AG20443 (cell line): ENCODE measurements at places on chromosomes 5 and 9.
A peak's percentile ranks its signal among the peaks of the same experiment; 100 is the strongest.

GRCh38 chr9:137330689-137331088 is 28.6 kb upstream of the NRARP start:
- DNase-seq = no peak

- DNase-seq = no peak
Observed at GRCh38 chr9:14170973-14171596, 142.9 kb downstream of the NFIB start.

DNA sequence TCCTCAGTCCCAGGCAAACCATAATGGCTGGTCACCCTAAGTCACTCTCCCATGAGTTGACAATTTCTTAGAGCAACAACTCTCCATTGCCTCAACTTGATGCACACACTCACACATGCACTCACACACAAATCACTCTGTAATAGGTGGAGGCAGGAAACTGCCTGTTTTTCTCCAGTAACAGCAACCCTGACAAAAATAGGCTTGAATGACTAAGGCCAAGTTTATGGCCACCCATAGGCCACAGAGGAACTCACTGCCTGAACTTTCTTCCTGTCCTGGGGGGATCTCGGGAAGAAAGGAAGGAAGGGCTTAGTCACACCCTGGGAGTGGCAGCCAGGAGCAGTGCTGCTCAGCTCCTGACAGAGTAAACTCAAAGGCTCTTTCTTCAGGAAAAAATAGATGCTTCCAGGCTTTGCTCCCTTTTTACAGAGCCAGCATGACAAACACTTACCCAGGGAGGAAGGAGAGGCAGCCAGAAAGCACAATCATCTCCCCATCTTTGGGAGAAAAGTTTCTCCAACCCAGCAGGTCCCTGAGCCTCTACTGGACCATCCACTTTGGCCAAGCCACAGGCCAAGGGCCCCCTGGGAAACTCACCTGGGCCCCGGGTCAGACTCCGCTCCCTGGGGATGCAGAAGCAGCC is 368 bp downstream of the SH3TC2 start:
- DNase-seq = peak; percentile 87

DNA sequence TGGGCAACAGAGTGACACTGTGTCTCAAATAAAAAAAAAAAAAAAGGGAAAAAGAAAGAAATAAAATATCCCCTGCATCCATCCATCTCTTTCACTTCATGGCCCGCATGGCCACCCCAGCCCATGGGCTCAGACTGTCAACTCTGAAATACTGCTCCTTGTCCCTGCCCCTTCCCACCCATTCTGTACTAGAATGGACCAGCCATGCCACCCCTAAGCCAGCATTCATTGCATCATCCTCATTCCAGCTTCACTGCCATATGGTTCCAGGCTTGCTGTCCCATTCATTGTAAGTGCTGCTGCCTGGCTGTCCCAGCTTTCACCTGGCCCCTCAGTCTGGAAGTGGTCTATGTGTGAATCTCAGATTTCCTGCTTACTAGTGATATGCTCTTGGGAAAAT is 46.2 kb downstream of the SPRY4 start:
- DNase-seq = no peak

DNA sequence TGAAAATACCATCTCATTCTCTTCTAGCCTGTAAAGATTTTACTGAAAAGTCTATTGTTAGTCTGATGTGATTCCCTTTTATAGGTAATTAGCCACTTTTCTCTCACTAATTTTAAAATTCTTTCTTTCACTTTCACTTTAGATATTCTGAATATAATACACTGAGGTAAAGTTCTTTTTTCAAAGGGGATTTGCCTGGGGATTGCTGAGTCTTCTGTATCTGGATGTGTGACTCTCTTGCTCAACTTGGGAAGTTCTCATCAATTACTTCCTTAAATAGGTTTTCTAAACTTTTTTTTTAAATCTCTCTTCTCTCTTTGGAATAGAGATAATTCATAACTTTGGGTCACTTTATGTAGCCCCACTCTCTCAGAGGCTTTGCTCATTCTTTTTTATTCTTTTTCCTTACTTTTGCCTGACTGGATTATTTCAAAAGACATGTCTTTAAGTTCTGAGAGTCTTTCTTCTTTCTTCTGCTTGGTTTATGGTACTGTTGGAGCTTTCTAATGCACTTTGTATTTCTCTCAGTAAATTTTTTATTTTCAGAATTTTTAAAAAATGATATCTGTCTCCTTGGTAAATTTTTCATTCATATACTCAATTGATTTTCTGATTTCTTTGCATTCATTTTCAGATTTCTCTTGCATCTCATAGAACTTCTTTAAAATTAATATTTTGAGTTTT is 55.9 kb upstream of the IL12B start:
- DNase-seq = no peak

DNA sequence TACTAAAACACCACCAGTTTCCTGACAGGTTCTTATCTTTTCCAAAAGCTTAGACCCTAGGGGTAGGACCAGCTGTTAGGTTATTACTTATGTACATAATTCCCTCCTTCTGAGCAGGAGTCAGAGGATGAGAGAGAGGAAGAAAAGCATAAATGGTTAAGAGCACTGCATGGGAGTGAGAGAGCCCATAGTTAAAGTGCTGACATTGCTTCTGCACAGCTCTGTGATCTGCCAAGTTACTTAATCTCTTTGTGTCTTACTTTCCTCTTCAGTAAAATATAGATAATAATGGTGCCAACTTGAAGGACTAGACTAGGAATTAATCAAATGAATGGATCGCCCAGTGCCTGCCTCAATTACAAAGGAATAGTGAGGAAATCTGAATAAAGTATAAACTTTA is 66.4 kb downstream of the NRG2 start:
- no peak for DNase-seq

- no peak for DNase-seq
Observed at GRCh38 chr5:10502130-10502529, 60.5 kb downstream of the ROPN1L start.

DNA sequence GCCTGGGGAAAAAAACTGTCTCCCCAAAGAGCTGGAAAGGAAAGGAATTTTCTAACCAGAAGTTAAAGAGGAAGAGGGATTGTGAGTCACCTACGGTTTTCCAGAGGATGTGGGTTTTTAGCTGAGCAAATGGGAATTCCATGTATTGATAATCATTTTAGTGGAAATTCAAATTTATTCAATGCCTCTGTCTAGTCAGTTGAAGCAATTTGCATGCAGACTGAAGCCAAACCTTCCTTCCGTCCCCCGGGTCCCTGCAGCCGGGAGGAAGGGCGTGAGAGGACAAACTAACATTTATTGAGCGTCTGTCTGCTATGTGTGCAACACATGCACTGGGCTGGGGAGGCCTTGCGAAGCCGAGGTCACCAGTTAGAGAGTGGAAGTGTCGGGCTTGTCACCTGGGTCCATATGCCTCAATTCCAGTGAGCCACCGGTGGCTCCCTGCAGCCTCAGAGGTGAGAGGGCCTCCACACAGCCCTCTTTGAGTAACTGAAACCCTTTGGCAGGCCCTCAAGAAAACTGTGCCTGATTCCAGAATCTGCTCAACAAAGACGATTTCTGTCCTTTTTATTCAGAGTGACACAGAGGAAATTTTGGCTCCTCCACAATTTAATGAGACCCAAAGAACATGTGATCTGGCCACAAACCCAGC is 70.3 kb downstream of the COL27A1 start:
- peak; percentile 60 for DNase-seq

DNA sequence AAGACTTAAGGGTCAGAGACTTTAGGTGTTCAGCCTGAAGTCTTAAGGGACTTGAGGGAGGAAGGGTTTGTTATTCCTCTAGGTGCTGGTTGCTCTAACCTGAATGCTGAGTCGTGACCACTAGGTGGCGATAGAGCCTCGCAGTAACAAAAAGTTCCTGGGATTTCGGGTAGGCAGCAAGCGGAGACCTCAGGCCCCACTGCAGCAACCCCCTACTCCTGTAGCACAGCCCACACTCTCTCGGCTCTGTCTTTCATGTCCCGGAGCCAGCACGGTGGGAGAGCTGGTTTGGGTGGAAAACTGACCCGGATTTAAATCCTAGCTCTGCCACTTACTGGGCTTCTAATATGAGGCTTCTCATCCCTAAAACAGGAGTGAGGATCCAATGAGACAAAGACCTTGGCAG is 100.3 kb upstream of the PANK3 start:
- DNase-seq = peak; percentile 80

- no peak for DNase-seq
Observed at GRCh38 chr9:17776735-17777134, 197.9 kb downstream of the SH3GL2 start.

GRCh38 chr5:129460936-129461710 is 1.0 kb downstream of the ADAMTS19 start:
- peak; percentile 25 for DNase-seq

- DNase-seq = no peak
Observed at GRCh38 chr5:6188344-6188743, 190.0 kb downstream of the MED10 start.

DNA sequence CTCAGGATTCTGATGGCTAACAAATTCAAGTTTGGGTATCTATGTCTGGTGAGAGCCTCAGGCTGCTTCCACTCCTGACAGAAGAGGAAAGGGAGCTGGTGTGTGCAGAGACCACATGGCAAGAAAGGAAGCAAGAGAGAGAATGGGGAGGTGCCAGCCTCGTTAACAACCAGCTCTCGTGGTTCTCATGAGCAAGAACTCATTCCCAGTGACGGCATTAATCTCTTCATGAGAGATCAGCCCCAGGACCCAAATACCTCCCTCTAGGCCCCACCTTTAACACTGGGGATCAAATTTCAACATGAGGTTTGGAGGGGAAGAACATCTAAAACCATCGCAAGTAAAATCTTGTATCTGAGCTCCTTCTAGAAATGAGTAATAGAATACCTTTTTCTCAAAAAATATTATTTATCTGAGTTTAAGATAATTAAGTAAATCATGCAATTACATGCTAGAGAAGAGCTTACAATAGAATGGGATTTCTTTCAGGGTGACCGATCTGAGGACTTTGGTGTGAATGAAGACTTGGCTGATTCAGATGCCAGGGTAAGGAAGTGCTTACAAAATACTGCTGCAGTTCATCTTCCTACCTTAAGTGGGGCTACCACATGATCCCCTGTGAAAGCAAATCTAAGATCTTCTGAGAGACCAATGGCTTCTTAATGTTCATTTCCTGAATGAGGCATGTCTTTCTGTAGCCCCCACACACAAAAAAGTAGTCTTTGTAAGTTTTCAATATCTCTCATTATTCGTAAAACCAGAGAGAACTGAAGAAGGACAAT is 11.5 kb downstream of the ANXA1 start:
- DNase-seq = no peak

- DNase-seq = no peak
Observed at GRCh38 chr9:88932766-88933165, 58.5 kb upstream of the S1PR3 start.

GRCh38 chr5:138402640-138403039 is 36.2 kb upstream of the REEP2 start:
- no peak for DNase-seq

DNA sequence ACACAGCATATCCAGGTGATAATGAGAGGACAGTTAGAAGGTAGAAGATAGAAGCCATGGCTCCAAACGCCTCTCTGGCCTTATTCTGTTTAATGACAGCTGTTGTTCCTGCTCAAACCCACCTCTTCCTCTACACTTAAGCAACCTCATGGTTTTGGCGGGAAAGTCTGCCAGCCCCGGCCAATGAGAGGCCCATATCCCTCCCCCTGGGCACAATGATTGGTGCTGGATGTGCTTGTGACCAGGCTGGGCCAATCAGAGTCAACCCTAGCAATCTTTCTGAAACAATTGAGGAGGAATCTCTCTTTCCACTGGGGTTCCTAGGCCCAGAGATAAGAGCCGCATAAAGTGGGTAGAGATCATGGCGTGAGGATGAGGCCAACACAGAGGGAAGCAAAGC is 4.8 kb upstream of the GFI1B start:
- DNase-seq = peak; percentile 54

DNA sequence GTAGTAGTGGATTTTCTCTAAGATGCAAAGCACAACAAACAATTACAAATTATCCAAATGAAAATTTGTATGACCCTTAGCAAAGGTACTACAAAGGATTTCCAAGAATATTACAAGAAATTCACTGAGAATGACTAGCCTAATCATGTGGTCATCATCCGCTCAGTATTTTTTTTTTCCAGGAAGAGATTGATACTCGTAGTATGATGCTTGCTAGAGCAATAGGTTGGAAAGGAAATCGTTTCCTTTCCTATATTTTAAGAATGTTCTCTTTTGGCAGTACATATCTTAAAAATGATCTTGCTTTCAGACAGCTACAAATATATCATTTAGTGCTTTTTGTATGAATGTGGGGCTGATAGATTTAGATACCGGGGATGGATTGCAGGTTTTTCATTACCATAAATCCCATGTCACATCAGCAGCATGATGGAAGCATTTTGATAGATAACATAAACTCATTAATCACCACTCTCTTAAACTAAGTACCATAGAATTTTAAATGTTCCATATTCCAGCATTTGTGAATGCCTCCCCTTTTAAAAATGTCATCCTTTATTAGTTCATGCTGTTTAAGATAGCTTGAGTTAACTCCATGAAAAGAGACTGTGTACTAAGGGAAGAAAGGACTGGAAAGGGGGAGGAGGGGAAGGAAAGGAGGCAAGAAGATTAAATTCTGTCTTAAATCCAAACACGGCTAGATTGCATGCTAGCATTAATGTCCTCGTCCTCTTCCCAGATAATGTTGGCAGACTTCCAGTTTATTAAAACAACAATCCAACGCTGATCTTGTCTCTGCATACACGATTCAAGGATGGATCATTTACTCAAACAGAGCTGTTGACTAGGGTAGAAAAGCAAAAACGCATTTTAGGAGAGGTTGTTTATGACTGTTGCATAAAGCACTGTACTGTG is 311.7 kb upstream of the ZNF608 start:
- DNase-seq = no peak

GRCh38 chr5:187617-188451 is 3.5 kb upstream of the LRRC14B start:
- no peak for DNase-seq

DNA sequence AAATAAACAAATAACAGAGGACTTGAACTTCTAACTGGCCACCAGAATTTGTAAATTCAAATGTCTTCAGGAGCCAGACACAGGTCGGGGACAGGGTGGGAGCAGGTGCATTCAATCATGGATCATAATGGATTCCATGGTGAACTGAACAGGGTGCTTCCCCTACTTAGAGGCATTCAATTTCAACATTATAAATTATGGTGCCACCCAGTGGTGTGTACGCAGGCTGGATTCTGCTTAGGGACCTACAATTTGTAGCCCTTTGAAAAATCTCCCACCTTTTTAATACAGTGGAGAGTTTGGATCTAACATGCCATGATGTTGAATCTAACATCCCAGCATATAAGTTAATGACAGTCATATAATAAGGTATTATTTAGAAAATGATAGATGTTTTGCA is 22.3 kb downstream of the KLF9 start:
- DNase-seq = no peak

DNA sequence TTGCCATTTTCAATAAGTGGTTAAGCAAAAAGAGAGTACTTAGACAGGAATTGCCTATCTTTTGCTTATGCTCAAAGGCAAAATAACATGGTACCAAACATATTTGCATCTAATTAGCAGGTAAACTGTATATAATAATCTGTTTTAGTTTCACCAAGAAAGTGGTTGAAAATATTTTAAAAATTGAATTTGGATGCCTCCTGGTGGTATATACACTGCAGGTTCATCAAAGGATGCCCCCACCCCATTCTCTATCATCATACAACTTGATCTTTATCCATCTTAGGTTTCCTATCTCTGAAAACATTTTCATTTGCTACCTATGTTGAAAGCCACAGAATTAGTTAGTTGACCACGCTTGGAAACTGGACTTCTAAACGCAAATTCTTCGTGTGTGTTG is 47.0 kb upstream of the MROH2B start:
- no peak for DNase-seq
